ENCODE measurements at places on chromosomes 3 and 15. TPM values are rescaled to one million over a fixed set of nuclear protein-coding genes. Genes with fewer than 3 reads are reported as not detected.

Gene ERICH6
- total RNA-seq = not detected

Gene CD200R1L
- total RNA-seq = not detected

Gene LDHAL6B
- not detected for total RNA-seq

Gene NOX5
- not detected for total RNA-seq

Gene CCR3
- total RNA-seq = not detected
